ENCODE measurements at places on chromosomes 12 and 14. TPM values are rescaled to one million over a fixed set of nuclear protein-coding genes. Genes with fewer than 3 reads are reported as not detected.

KRT7 gene
- 1,490 TPM for total RNA-seq

GRCh38 chr12:12645485-12645884 is 33.8 kb downstream of the CREBL2 start:
- no peak for DNase-seq

DNA sequence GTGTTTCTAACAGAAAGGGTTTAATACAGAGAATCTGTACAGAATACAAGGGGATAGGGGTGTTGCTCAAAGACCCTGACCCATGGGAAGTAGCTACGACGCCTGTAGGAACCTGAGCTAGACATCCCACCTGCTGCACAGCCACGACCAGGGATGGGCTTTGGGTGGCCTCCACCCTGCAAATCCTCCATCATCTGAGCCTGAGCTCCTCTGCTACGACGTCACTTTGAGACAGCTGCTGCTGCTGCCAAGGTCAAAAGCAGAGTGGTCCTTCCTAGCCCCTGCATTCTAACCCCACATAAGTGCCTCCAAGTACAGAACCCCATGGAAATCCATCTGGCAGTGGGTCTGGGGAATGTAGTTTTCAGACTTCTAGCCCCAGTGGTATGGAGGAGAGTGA is 43.8 kb downstream of the JAG2 start:
- DNase-seq = no peak

TRPV4 gene
- 6.0 TPM for total RNA-seq

DNA sequence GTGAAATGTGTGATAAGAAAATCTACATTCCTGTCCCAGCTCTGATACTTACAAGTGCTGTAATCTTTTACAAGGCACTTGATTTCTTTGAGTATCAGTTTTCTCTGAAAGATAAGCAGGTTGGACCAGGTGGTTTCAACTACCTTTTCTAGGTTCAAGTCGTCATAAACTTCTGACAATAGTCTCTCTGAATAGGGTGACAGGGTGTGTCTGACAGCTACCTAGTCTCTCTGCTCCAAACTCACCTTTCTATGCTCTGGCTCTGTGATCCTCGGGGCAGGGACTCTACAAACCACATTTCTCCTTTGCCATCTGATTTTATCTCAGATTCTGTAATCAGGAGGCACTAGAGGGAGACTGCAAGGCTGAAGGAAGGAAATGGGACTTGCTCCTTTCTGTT is 137.7 kb upstream of the SYT1 start:
- no peak for DNase-seq

- DNase-seq = no peak
Measured at GRCh38 chr14:62006116-62006731, 244.0 kb downstream of the SNAPC1 start.

GRCh38 chr12:19397534-19397933 is 41.8 kb upstream of the AEBP2 start:
- no peak for DNase-seq

DNA sequence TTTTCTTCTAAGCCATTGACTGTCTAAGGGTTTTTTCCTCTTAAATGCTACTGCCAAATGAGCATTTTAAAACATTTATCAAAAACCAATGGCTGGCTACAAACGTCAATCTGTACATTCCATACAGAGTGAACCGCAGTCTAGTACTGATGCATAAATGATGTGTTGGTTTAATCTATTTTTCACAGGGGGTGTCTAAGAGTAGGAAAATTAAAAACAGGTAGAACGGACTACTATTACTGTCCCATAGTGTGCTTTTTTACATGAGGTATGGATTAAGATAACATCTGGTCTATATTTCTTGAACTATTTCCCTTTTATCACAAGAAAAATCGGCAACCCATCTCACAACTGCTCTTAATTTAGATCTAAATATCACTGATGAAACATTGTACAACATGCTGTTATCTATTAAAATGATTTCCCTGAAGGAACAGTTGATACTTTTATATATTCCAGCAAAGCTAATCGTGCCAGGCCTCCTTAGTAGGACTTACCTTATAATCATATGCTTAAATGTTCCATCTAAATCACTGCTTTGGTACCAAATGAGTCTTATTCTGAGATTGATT is 172.9 kb upstream of the CDKN3 start:
- DNase-seq = no peak

DNA sequence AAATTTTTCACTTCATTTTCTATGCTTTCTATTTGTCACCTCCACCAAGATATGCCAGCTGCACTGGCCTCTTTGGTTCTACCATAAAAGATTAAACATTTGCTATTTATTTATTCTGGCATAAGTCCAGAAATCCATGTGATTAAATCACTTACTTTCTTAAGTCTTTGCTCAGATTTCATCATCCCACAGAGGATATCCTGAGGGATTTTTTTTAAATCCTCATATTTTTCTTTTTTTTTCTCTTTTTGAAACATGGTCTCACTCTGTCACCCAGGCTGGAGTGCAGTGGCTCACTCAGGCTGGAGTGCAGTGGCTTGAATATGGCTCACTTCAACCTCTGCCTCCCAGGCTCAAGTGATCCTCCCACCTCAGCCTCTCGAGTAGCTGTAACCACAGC is 645.4 kb upstream of the ATXN7L3B start:
- DNase-seq = no peak

GRCh38 chr12:103745962-103746361 is 95.1 kb downstream of the NT5DC3 start:
- no peak for DNase-seq

DNA sequence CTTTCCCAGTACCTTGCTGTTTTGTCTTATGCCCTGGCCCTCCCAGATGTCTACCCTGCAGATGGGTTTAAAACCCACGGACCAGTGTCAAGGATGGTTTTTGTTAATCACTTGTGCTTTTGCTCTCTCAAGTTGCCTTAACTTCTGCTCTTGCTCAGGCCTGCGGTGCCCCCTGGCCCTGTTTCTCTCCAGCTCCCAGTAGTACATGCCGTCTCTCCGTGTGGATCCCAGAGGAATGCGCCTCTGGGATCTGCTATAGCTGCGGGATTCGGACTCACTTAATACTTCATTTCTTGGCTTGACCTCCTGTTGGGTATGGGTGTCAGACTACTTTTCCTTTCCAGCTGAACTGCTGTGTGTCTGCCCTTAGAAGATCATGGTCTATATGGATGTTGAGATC is 14.5 kb downstream of the PLEKHG3 start:
- DNase-seq = no peak

TMTC1 gene
- 58.8 TPM for total RNA-seq

PLEKHG3 gene
- 127 TPM for total RNA-seq

DNA sequence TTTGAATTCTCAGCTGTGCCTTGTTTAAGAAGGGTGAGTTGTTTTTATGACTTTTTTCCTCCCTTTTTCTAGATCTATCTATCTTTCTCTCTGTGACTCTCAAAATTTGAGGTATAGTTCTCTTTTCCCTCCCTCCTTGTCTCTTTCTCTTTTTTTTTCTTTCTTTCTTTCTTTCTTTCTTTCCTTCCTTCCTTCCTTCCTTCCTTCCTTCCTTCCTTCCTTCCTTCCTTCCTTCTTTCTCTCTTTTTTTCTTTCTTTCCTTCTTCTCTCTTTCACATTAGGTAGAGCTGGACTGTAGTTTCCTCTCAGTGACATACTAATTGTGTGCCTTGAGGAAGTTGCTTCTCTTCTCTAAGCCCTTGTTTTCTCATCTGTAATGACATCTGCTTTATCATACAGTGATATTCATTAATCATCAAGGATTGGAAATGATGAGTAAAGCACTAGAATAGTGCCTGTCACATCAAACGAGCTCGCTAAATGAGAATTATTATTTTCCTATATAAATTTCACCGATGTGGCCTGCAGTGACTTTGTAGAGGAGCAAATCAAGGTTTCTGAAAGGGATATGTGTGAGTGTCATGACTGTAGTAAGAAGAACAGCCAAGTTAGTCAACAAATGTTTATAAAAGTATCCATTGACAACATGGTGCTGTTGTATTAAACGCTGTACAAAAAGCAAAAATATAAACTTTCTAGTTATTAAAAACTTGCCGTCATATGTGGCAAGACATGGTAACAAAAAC is 78.9 kb upstream of the SLC38A2 start:
- DNase-seq = no peak

- no peak for DNase-seq
Measured at GRCh38 chr12:123996581-123996980, 23.6 kb downstream of the ZNF664 start.

TAS2R7 gene
- total RNA-seq = not detected

GRCh38 chr12:39032034-39032433 is 126.6 kb upstream of the CPNE8 start:
- DNase-seq = no peak

DNA sequence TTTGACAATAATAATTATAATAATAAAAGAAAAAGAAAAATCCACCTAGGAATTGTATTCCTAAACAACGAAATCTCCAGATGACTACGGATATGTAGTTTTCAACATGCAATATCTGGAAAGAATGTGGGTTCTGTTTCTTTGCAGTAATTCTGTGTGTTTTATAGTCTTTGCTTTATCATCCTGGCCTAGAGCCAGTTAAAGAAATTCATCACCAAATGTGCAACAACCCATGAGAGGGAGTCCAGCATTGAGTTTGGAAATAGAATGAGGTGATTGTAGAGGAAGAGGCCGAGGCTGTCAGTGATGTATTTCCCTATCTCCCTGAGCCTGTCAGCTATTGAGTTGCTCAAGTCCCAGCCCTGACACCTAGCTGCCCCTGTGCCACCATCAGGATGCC is 200.5 kb upstream of the DCN start:
- DNase-seq = no peak

- DNase-seq = no peak
Measured at GRCh38 chr14:75280831-75281653, 2.4 kb downstream of the FOS start.

DNA sequence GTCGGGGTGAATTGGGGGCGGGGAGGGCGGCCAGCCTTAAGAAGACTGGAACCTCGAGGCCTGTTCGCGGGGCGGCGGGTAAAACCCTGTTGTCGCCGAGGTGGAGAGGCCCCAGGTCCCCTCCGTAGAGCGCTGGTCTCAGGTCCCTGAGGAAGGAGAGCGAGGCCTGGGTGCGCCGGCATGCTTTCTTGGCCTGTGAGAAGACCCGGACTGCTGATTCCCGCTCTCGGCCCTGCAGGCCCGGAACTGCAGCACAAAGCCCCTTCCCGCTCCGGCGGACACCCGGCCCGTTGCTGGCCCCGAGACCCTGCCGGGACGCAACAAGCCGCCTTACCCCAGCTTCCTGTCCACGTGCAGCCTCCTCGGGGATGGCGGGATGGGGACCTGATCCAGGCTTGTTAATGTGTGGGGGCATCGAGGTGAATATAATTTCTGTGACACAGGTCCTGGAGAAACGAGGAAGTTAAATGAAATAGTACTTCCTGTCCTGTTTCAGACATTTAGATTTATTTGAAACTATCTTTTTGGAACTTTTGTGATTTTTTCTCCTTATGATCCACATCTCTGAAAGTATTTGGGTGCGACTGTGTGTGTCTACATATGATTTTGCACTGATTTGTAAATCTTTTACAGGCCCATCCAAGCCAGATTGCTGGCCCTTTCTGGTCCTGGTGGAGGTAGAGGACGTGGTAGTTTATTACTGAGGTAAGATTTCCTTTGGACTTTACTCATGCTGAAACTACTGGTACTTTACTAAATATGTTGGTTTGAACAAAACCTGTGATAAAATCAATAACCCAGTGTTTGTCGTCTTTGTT is 600 bp downstream of the PNN start:
- DNase-seq = peak; percentile 86

- no peak for DNase-seq
Measured at GRCh38 chr14:86897224-86897623, 1095.8 kb downstream of the GALC start.

- DNase-seq = no peak
Measured at GRCh38 chr14:34872822-34873588, 2.2 kb downstream of the BAZ1A start.

ERC1 gene
- 68.3 TPM for total RNA-seq

DNA sequence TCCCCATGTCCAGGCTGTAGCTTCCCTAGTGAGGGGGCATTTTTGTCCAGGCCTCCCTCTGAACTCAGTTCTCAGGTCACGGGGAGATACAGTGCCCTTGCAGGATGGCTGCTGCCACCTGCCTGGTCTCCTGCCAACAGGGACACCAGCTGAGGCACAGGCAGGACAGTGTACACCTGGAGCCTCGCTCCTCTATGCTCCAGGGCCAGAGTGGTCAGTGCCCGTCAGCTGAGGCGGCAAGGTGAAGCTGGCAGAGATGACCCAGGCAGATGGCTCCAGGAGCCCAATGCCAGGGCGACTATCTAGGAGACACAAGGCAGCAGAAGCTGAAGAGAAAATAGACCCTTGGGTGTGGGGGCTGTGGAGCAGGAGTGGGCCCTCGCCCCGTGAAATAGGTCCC is 12.6 kb downstream of the TUBA1C start:
- DNase-seq = no peak

PCED1B gene
- 9.2 TPM for total RNA-seq

KRT3 gene
- not detected for total RNA-seq

DNA sequence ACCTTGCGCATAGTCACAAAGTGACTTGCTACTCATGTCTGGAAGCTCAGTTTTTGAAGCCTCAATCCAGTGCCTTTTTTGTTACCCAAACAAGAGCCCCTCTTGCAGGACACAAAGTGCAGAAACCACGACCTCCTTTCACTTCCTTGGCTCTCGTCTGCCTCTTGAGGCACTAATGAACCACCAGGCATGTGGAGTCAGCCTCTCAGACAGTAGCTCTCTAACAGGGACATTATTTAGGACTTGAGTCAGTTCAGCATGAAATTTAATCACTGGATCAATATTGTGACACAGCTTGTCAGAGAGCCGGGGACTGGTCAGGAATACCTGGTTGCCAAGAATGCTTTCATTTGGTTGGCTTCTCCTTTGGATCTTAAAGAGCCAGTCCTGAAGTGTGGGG is 46.7 kb downstream of the HSPB8 start:
- no peak for DNase-seq

DNA sequence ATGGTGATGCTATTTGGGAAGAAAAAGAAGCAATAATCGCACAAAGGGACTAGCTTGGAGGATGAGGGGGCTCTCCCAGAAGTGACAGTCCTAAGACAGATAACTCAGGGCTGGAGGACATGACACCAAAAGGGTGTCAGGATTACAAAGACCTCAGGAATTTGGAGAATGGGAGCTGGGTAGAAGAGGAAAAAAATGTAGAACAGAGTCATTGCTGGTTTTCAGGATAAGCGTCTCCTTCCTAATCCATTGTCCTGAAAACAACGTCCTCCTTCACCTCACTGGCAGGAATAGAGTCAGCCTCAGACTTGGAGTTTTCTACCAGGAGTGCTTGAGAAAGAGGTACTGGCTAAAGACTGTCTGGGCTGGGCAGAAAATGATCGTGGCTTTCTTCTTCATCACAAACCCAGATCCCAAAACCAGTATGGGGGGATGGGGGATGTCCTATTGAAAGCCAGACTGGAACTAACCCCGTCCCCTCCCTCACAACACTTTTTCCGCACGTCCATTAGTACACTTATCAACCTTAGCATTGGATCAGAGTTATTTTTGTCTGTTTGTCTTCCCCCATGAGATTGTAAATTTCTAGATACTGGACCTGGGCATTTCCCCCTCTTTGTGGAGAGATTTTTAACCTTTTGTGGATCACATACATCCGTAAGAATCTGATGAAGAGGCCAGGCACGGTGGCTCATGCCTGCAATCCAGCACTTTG is 14.3 kb downstream of the B4GALNT3 start:
- no peak for DNase-seq

ACTN1 gene
- 184 TPM for total RNA-seq

CD163 gene
- total RNA-seq = 329 TPM

- no peak for DNase-seq
Measured at GRCh38 chr14:102805371-102805891, 28.2 kb downstream of the TRAF3 start.

Measured in kidney (tissue), 22 donors.